ENCODE measurements at places on chromosomes 13 and 19. TPM values are rescaled to one million over a fixed set of nuclear protein-coding genes. Genes with fewer than 3 reads are reported as not detected.
A peak's percentile ranks its signal among the peaks of the same experiment; 100 is the strongest.

DNA sequence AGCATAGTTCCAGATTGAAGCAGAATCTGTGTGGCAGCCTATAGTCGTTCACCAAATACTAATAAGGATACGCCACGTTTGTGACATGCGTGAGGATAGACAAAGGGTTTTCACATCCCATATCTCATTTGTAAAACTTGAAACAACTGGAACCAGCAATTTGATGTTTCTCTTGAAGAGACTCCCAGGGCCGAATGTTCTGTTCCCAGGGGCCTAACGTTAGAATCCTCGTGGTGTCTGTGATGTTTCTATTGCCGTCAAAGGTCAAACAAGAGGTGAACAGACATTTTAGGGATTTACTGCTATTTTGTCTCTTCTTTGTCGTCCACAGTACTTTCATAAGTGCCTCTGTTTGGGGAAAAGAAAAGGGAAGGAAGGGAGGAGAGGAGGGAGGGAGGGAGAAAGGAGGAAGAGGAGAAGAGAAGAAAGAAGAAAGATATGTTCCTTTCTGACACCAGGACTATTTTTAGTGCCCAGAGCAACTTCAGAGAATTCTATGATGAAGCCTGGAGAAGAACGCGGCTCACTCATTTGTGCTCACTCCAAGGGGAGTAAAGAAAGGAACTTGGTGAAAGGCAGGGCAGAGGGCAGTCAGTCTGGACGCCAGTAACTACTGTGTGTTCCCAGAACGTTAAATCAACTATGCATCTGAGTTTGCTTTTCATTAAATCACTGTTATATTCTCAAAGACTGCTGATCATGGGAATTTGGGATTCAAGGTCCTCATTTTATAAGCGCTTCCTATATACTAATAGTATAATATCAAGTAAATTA lies 154.5 kb downstream of the DCT start:
- H3K27ac ChIP-seq, result no peak overlapping the region
- H3K27me3 ChIP-seq, result peaks cover 1% of the 10 kb centered on the region
- no peak for DNase-seq
- no peak overlapping the region for H3K4me3 ChIP-seq

DNA sequence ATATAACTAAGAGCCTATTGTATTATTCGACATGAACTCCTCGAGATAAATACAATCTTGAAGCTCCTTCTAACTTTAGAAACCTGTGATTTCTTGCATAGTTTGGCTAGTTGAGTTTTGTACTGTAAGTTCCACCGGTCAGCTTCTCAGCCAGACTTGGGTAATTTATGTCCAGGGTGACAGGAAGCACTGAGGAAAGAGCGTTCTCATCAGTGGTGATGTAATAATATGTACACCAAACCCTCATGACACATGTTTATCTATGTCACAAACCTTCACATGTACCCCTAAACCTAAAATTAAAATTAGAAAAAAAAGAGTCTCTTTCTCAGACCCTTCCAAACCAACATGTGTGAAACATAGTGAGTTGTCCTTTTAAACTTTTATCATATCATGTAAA lies 205.7 kb downstream of the KCNRG start:
- no peak overlapping the region for H3K4me3 ChIP-seq
- DNase-seq, result no peak
- H3K27me3 ChIP-seq, result peaks cover 69% of the 10 kb centered on the region
- H3K27ac ChIP-seq, result no peak overlapping the region
- no peaks in the 10 kb centered on the region for H3K36me3 ChIP-seq
- H3K4me1 ChIP-seq, result peaks cover 21% of the 10 kb centered on the region

DNA sequence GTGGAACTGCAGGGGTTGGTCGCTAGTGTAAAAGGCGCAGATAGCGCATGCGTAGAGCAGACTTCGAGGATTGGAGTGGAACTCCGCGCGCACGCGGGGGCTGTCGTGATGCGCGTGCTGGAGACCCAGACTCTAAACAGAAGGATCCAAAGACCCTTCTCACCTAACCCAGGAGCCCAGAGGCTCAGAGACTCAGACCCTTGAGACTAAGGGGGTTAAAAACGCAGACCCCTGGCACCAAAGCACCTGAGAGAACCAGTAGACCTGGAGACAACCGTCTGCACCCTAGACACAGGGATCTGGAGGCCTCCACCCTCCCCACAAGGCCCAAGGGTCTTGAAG lies 567 bp upstream of the CTU1 start:
- DNase-seq, result no peak
- peak overlapping the region; percentile 76 for H3K27ac ChIP-seq
- peak overlapping the region; percentile 84 for H3K4me3 ChIP-seq
- H3K36me3 ChIP-seq, result peaks cover 21% of the 10 kb centered on the region
- H3K27me3 ChIP-seq, result no peaks in the 10 kb centered on the region
- peaks cover 20% of the 10 kb centered on the region for H3K4me1 ChIP-seq

GRCh38 chr13:114140131-114140905 lies 7.9 kb upstream of the RASA3 start:
- H3K27ac ChIP-seq, result no peak overlapping the region
- no peak for DNase-seq
- no peaks in the 10 kb centered on the region for H3K36me3 ChIP-seq

DNA sequence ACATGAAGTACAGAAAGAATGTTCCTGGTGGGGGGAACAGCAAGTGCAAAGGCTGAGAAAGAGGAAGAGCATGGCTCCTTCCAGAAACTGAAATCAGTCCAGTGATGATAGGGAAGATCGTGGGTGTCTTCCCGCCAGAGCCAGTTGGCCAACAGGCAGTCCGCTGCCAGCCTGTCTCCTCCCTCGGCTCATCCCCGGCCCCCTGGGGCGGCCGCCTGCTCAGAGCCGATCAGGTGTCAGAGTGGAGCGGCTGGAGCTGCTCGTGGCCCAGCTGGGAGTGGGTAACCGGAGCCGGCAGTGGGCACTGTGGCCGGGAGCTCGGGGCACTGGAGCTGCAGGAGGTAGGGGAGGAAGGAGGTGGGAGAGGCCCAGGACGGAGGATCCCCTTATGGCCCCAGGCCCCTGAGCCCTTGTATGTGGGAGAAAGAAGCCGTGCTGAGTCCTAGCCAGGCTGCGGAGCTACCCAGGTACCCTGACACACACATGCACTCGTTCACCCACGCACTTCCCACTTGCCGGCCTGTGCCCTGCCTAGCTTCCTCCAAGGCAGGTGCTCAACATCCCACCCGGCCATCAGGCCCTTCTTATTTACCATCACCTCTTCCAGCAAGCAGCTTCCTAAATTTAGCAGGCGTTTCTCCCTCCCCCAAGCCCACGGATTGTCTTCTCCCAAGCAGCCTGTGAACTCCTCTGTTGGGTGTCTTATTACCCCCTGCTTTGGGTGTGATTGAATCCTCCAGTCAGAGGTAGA lies 1.7 kb downstream of the ANKRD24 start:
- DNase-seq, result no peak
- H3K4me1 ChIP-seq, result peaks cover 14% of the 10 kb centered on the region
- peak overlapping the region; percentile 62 for H3K4me3 ChIP-seq
- peaks cover 21% of the 10 kb centered on the region for H3K36me3 ChIP-seq
- H3K27me3 ChIP-seq, result no peaks in the 10 kb centered on the region

DNA sequence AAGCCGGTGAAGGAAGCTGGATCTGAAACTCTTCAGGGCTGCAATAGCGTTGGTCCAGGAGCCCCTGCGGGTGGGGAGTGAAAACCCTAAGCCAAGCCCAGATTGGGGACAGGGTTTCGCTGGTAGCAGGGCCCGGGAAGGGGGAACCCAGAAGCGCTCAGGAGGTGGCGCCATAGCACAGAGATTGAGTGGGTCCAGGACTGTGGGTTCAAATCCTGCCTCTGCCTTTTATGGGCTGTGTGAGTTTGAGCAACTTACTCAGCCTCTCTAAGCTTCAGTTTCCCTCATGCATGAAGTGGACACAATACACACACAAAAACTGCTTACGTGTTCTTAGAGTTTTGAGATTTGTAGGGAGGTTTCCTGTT lies 8.3 kb upstream of the SYCN start:
- peak; percentile 50 for DNase-seq
- no peak overlapping the region for H3K27ac ChIP-seq
- H3K4me1 ChIP-seq, result no peaks in the 10 kb centered on the region
- H3K27me3 ChIP-seq, result peaks cover 4% of the 10 kb centered on the region
- no peak overlapping the region for H3K4me3 ChIP-seq

GRCh38 chr13:94598281-94598680 lies 2.3 kb upstream of the TGDS start:
- H3K27ac ChIP-seq, result no peak overlapping the region
- H3K27me3 ChIP-seq, result no peaks in the 10 kb centered on the region
- no peak for DNase-seq
- H3K4me1 ChIP-seq, result peaks cover 34% of the 10 kb centered on the region

- H3K27ac ChIP-seq, result no peak overlapping the region
- H3K4me3 ChIP-seq, result no peak overlapping the region
- no peak for DNase-seq
- peaks cover 2% of the 10 kb centered on the region for H3K27me3 ChIP-seq
Observed at GRCh38 chr13:73338389-73338788, 279.6 kb downstream of the KLF5 start.

DNA sequence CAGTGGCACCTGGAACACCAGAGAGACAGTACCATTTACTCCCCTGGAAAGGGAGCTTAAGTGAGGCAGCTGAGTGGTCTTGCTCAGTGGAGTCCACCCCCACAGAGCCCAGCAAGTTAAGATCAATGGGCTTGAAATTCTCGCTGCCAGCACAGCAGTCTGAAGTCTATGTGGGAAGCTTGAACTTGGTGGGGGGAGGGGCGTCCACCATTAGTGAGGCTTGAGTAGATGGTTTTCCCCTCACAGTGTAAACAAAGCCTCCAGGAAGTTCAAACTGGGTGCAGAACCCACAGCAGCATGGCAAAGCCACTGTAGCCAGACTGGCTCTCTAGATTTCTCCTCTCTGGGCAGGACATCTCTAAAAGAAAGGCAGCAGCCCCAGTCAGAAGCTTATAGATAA lies 30.3 kb upstream of the CEACAM4 start:
- no peak for DNase-seq
- no peak overlapping the region for H3K27ac ChIP-seq
- H3K4me1 ChIP-seq, result no peaks in the 10 kb centered on the region

- no peaks in the 10 kb centered on the region for H3K36me3 ChIP-seq
- H3K4me1 ChIP-seq, result peaks cover 5% of the 10 kb centered on the region
- H3K27me3 ChIP-seq, result peaks cover 25% of the 10 kb centered on the region
Observed at GRCh38 chr13:48110931-48111721, 16.2 kb upstream of the MED4 start.

GRCh38 chr13:53159431-53159830 lies 130.8 kb downstream of the OLFM4 start:
- no peak overlapping the region for H3K27ac ChIP-seq
- H3K4me3 ChIP-seq, result no peak overlapping the region
- H3K27me3 ChIP-seq, result no peaks in the 10 kb centered on the region
- H3K4me1 ChIP-seq, result no peaks in the 10 kb centered on the region
- no peak for DNase-seq

GRCh38 chr19:14826006-14826405 lies 9.0 kb downstream of the OR7A5 start:
- no peaks in the 10 kb centered on the region for H3K4me1 ChIP-seq
- H3K4me3 ChIP-seq, result no peak overlapping the region
- H3K36me3 ChIP-seq, result no peaks in the 10 kb centered on the region
- H3K27ac ChIP-seq, result no peak overlapping the region
- DNase-seq, result no peak
- H3K27me3 ChIP-seq, result no peaks in the 10 kb centered on the region

DNA sequence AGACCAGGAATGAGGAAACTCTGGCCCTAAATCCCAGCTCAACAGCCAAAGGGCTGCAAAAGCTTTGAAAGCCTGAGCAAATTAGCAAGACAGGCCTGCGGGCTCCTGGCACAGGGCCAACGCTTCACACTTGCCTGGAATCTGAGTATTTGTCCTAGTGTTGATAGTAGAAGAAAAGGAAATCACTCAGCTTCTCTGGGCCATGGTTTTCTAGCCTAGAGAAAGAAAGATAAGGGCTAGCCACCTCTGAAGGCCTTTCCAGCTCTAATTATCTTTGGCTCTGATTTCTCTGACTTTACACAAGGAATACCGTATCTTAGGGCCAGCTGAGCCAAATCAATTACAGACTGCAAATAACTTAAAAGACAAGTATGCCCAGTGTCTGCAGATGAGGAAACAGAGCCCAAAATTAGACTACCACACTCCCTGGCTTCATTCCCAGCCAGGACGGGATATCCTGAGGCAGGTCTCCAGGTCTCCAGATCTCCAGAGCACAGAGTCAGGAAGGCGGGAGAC lies 69.6 kb downstream of the STK24 start:
- H3K4me3 ChIP-seq, result no peak overlapping the region
- no peak overlapping the region for H3K27ac ChIP-seq
- no peak for DNase-seq
- peaks cover 50% of the 10 kb centered on the region for H3K36me3 ChIP-seq
- H3K27me3 ChIP-seq, result no peaks in the 10 kb centered on the region
- H3K4me1 ChIP-seq, result peaks cover 68% of the 10 kb centered on the region

GRCh38 chr13:29688193-29688592 lies 92.7 kb upstream of the SLC7A1 start:
- no peaks in the 10 kb centered on the region for H3K36me3 ChIP-seq
- no peak for DNase-seq
- peaks cover 1% of the 10 kb centered on the region for H3K4me1 ChIP-seq
- H3K4me3 ChIP-seq, result no peak overlapping the region
- H3K27ac ChIP-seq, result no peak overlapping the region
- H3K27me3 ChIP-seq, result peaks cover 23% of the 10 kb centered on the region

- H3K4me3 ChIP-seq, result no peak overlapping the region
- no peak overlapping the region for H3K27ac ChIP-seq
- peaks cover 2% of the 10 kb centered on the region for H3K4me1 ChIP-seq
- peaks cover 42% of the 10 kb centered on the region for H3K27me3 ChIP-seq
- DNase-seq, result no peak
Observed at GRCh38 chr13:20105161-20105689, 55.6 kb downstream of the GJA3 start.

- H3K4me1 ChIP-seq, result no peaks in the 10 kb centered on the region
- H3K4me3 ChIP-seq, result no peak overlapping the region
- DNase-seq, result no peak
- no peaks in the 10 kb centered on the region for H3K36me3 ChIP-seq
- H3K27me3 ChIP-seq, result no peaks in the 10 kb centered on the region
- no peak overlapping the region for H3K27ac ChIP-seq
Observed at GRCh38 chr13:107329991-107330390, 762.1 kb upstream of the ARGLU1 start.

- no peak overlapping the region for H3K27ac ChIP-seq
- no peak overlapping the region for H3K4me3 ChIP-seq
- no peak for DNase-seq
Observed at GRCh38 chr19:36215276-36216123, 594 bp downstream of the ZNF146 start.

DNA sequence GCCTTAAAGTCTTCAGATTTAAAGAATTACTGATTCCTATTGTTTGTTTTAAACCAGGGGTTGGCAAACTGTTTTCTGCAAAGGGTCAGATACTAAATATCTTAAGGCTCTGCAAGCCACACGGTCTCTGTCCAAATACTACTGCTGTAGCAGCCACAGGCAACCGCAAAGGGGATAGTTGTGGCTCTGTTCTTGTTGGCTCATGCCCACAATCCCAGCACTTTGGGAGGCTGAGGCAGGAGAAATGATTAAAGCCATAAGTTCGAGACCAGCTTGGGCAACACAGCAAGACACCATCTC lies 22.4 kb downstream of the RANBP3 start:
- no peaks in the 10 kb centered on the region for H3K27me3 ChIP-seq
- H3K27ac ChIP-seq, result no peak overlapping the region
- H3K36me3 ChIP-seq, result peaks cover 38% of the 10 kb centered on the region

The TMPRSS9 gene
- total RNA-seq, result not detected

The PCDH17 gene
- not detected for total RNA-seq

The TEX26 gene
- not detected for total RNA-seq

The URAD gene
- total RNA-seq, result not detected

The CDADC1 gene
- total RNA-seq, result 7.4 TPM

The CFD gene
- 0.94 TPM for total RNA-seq

The NCR1 gene
- total RNA-seq, result not detected

The JSRP1 gene
- total RNA-seq, result 0.21 TPM

Data from activated T-helper 2 cell treated with anti-CD3 and anti-CD28 coated beads, Interferon-gamma antibody, Interleukin-2, Interleukin-4, amounts not matched to agents 10 μg/mL and 5 μg/mL and 100 μg/mL, durations not matched to agents 14 hours and 24 hours and 36 hours (primary cell).